ENCODE measurements at places on chromosomes 2 and 18. TPM values are rescaled to one million over a fixed set of nuclear protein-coding genes. Genes with fewer than 3 reads are reported as not detected.

- H3K27me3 ChIP-seq: no peaks in the 10 kb centered on the region
- DNase-seq: no peak
- no peak overlapping the region for H3K4me3 ChIP-seq
- no peaks in the 10 kb centered on the region for H3K36me3 ChIP-seq
- H3K4me1 ChIP-seq: no peaks in the 10 kb centered on the region
Observed at GRCh38 chr2:139045524-139045923, 265.3 kb upstream of the NXPH2 start.

GRCh38 chr2:111157798-111158197 is 37.1 kb downstream of the BCL2L11 start:
- no peaks in the 10 kb centered on the region for H3K36me3 ChIP-seq
- H3K27ac ChIP-seq: no peak overlapping the region
- no peaks in the 10 kb centered on the region for H3K27me3 ChIP-seq
- DNase-seq: peak; percentile 69
- no peak overlapping the region for H3K4me3 ChIP-seq
- H3K4me1 ChIP-seq: peaks cover 19% of the 10 kb centered on the region

Gene TCF4
- 20.2 TPM for polyA plus RNA-seq

Gene PROKR1
- polyA plus RNA-seq: not detected

Gene NT5DC4
- polyA plus RNA-seq: 0.11 TPM

Measured in GM12878 (cell line).